T-cell (primary cell): ENCODE measurements at places on chromosomes 1 and 21. TPM values are rescaled to one million over a fixed set of nuclear protein-coding genes. Genes with fewer than 3 reads are reported as not detected.

- DNase-seq = no peak
These were observed 99.7 kb upstream of the IRF2BP2 start for GRCh38 chr1:234709473-234710228.

Gene CFHR2
- total RNA-seq = not detected

DNA sequence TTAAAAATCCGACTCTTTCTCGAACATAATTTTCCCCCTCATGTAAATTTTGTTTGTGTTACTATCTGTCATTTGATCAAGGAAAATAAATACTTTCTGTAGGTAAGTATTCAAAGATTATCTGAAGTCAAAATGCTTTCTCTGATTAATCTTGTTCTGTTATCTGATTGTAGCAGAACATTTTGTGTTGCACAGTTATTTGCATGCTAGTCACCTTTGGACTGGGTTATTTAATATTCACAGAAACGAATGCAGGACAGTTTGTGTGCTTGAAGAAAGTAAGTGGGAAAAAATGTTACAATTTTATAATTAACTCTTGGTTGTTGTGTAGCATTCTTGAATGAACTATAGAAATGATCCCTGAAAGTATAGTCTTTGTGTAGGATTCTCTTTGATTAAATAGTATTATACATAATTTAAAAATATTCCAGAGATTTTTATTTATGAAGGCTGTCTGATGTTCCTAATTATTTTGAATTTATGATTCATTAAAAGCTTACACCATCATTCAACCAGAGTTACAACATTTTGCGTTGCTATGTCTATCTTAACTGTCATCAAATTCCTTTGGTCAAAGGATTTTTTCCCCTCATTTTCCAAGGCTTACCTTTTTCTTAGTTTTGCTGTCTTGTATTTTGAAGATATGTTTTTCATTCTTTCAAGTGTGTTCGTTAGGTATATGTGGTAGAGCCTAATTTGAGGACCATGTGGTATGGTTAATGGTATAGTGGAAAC is 176.6 kb downstream of the GIPC2 start:
- DNase-seq = no peak

GRCh38 chr1:38852780-38853179 is 6.8 kb downstream of the RRAGC start:
- no peak for DNase-seq

GRCh38 chr21:30348506-30348905 is at the start of gene KRTAP23-1:
Gene KRTAP23-1, minus strand, starts transcription at chr21:30348606. Its CDS starts 0 bp downstream, at chr21:30348606.
- DNase-seq = no peak

DNA sequence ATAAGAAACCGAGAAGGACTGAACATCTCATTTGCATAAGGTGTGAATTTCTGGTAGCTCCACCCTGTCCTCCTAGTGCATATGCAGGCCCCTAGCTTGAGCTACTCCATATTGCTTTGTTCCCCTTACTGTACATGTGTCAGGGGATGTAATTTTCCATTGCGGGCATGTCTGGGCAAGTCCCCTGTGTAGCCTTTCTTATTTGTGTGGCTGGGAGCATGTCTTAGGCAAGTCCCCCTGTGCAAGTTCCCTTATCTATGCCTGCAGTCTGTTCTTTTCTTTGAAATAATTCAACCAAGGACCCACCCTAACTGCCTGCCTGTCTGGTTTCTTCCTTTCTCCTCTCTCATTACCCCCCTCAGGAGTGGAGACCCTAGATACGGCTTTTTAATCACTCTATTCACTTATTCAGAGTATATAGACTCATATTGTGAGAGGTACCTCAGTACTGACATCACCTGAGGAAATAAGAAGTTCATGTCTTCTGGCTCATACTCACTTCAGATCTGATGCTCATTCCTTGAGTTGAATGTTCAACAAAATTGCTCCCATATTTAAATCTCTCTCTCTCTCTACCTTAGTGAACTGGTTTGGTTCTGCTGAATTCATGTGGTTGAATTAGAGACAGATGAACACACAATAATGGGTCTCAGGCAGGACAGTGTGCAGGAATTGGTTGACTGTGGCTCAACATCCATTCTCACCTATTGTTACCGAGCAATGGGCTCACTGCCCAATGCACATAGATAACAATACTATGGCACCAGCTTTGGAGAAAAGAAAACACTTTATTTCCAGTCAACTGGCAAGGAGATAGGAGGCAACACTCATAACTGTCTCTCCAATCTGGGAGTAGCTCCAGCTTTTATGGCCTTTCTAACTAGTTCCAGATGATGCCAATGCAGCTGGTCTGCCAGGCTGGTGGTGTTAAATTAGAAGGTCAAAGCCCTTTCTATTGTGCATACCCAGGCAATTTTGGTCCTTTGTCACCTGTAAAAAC is 27.9 kb upstream of the NPL start:
- no peak for DNase-seq

Gene KCNJ15
- 0.43 TPM for total RNA-seq

- DNase-seq = no peak
These were observed 40.8 kb upstream of the PPP2R5A start for GRCh38 chr1:212244441-212244840.

Gene NECTIN4
- 0.06 TPM for total RNA-seq

DNA sequence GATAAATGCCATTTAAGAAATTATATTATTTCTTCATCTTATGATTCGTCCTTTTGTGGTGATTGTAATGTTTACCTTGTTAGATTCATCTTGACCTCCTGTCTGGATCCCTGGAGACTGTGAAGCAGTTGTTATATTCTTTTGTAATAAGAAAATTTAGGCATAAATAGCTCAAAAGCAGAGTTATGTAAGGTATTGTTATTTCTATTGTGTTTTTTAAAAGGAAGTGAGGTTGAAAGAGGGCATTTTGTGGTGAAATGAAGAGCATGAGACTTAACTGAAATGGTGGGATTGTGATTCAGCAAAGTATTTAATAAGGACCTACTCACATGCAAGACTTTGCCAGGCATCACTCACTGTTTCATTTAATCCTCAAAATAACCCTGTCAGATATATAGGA is 104.0 kb downstream of the PDE4B start:
- no peak for DNase-seq
